Placental epithelial cell (primary cell): ENCODE measurements at places on chromosomes 7 and 10. TPM values are rescaled to one million over a fixed set of nuclear protein-coding genes. Genes with fewer than 3 reads are reported as not detected.

HTR5A gene
- not detected in 2 replicates for total RNA-seq

GPRIN2 gene
- 4.7 TPM in 1 of 2 replicates, not detected in the other for total RNA-seq

PSD gene
- total RNA-seq: 2.3 and 12.2 TPM in 2 replicates

CDNF gene
- total RNA-seq: 2.0 and 2.7 TPM in 2 replicates

LRRD1 gene
- total RNA-seq: under 0.01 and 0.11 TPM in 2 replicates

HOXA3 gene
- 1.4 and 4.7 TPM in 2 replicates for total RNA-seq

TRDMT1 gene
- 5.1 and 9.4 TPM in 2 replicates for total RNA-seq

MET gene
- 223 and 387 TPM in 2 replicates for total RNA-seq

SPDYE2 gene
- not detected in 2 replicates for total RNA-seq

TMEM60 gene
- total RNA-seq: 11.4 and 11.8 TPM in 2 replicates

PRSS2 gene
- total RNA-seq: not detected in 2 replicates

CYP2C8 gene
- 0.39 TPM in 1 of 2 replicates, not detected in the other for total RNA-seq

FBXW4 gene
- 60.9 and 85.2 TPM in 2 replicates for total RNA-seq

SHH gene
- total RNA-seq: not detected in 2 replicates

ATRNL1 gene
- total RNA-seq: 0.22 and 0.39 TPM in 2 replicates

FOXI2 gene
- not detected in 2 replicates for total RNA-seq

POT1 gene
- 32.5 and 35.3 TPM in 2 replicates for total RNA-seq

RAPGEF5 gene
- total RNA-seq: 0.79 and 1.1 TPM in 2 replicates

NACAD gene
- 6.3 and 7.6 TPM in 2 replicates for total RNA-seq

MYL10 gene
- not detected in 2 replicates for total RNA-seq

ADD3 gene
- total RNA-seq: 221 and 354 TPM in 2 replicates

SPDYE1 gene
- not detected in 2 replicates for total RNA-seq

OPN4 gene
- total RNA-seq: not detected in 2 replicates

H2BK1 gene
- total RNA-seq: not detected in 2 replicates

AKR1C2 gene
- total RNA-seq: 0.39 and 0.65 TPM in 2 replicates

FANK1 gene
- total RNA-seq: 11.9 and 30.2 TPM in 2 replicates
